ENCODE measurements at places on chromosomes 12 and 14.

- DNase-seq: no peak
These were observed 504.3 kb downstream of the SLC16A7 start for GRCh38 chr12:60100160-60100559.

DNA sequence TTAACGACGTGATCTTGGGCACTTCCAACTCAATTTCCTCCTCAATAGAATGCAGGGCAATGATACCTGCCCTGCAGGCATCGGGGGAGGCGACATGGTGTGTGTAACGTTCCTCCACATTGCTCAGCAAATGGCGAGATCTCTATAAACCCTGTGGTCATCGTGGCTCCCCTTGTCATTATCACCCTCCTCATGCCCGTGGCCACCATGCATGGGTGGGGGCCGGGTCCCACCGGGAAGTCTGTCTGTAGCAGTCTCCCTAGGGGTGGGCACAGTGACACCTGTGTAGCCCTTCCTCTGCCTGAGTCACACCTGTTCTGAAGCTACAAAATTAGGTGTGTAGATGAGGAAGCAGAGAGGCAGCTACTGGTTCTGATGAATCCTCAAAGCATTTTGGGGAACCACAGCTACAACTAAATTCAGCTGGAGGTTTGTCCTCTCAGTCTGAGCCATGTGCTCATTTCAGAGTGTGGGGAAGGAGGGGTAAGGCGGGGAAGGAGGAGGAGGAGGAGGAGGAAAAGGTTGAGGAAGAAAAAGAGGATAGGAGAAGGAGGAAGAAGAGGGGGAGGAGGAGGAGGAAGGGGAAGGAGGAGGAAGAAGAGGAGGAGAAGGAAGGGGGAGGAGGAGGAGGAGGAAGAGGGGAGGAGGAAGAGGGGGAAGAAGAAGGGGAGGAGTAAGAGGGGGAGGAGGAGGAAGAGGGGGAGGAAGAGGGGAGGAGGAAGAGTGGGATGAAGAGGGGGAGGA, 11.0 kb upstream of the CACNA2D4 start:
- no peak for DNase-seq

GRCh38 chr14:22471545-22472121, 117.4 kb downstream of the DAD1 start:
- DNase-seq: no peak

GRCh38 chr12:106149096-106149784, 10.5 kb upstream of the NUAK1 start:
- no peak for DNase-seq

DNA sequence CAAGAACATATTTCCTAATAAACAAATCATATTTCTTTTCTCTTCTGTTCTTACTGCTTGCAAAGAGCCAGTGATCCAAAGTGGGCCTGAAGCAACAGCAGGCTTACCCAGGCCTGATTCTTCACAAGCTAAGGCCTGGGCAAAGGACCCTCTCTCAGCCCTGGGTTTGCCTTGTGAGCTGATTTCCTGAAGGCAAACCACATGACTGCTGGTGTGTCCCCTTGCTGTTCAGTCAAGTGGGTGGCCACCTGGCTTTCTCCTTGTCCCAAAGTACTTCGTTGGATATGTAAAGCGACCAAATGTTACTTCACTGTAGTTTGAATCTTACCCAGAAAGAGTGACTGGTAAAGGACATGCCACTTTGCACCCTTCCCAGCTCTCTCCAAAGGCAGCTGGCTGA, 392.9 kb downstream of the ZFP36L1 start:
- DNase-seq: no peak

Data from stimulated activated CD4-positive, alpha-beta T cell treated with anti-CD3 and anti-CD28 coated beads, TNF-alpha, amount 100 ng/mL, for 1 hour (primary cell).